Hair follicle dermal papilla cell (primary cell): ENCODE measurements at places on chromosomes 11 and 22. TPM values are rescaled to one million over a fixed set of nuclear protein-coding genes. Genes with fewer than 3 reads are reported as not detected.

SHISAL1 gene
- 2.1 and 3.4 TPM in 2 replicates for total RNA-seq

GAL3ST1 gene
- not detected in 2 replicates for total RNA-seq

ANO1 gene
- 0.16 and 0.49 TPM in 2 replicates for total RNA-seq

NXPE4 gene
- not detected in 2 replicates for total RNA-seq

UBQLN3 gene
- total RNA-seq, result 0.12 and 0.16 TPM in 2 replicates

CHEK1 gene
- 20.4 and 25.0 TPM in 2 replicates for total RNA-seq

IFITM1 gene
- total RNA-seq, result 182 and 187 TPM in 2 replicates

RFPL2 gene
- not detected in 2 replicates for total RNA-seq

MMP8 gene
- total RNA-seq, result 2.3 and 2.8 TPM in 2 replicates

APOL5 gene
- not detected in 2 replicates for total RNA-seq

PRG3 gene
- total RNA-seq, result not detected in 2 replicates

TMEM86A gene
- total RNA-seq, result 1.5 and 1.9 TPM in 2 replicates

PHLDA2 gene
- 3.4 and 4.5 TPM in 2 replicates for total RNA-seq

SYT13 gene
- total RNA-seq, result not detected in 2 replicates

LMNTD2 gene
- total RNA-seq, result 0.61 and 0.97 TPM in 2 replicates
